Activated CD4-positive, alpha-beta memory T cell treated with anti-CD3 and anti-CD28 coated beads for 36 hours (primary cell): ENCODE measurements at places on chromosomes 1 and 21.

DNA sequence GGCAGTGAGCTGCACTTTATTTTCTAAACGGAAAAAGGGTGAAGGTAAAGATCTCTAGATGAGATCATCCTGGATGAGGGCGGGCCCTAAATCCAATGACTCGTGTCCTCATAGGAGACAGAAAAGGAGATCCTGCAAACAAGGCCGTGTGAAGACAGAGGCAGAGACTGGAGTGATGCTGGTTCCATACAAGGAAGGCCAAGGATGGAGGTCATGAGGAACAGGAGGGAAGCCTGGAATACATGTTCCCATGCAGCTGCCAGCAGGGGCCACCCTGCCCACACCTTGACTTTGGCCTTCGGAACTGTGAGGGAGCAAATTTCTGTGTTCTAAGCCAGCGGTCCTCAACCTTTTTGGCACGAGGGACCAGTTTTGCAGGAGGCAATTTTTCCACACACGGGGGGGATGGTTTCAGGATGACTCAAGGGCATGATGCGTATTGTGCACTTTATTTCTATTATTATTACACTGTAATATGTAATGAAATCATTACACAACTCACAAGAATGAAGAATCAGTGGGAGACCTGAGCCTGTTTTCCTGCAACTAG is 94.3 kb downstream of the PSMG1 start:
- H3K36me3 ChIP-seq, result no peaks in the 10 kb centered on the region
- no peak for DNase-seq
- no peaks in the 10 kb centered on the region for H3K4me1 ChIP-seq
- H3K4me3 ChIP-seq, result no peak overlapping the region
- H3K27ac ChIP-seq, result no peak overlapping the region
- H3K27me3 ChIP-seq, result no peaks in the 10 kb centered on the region

DNA sequence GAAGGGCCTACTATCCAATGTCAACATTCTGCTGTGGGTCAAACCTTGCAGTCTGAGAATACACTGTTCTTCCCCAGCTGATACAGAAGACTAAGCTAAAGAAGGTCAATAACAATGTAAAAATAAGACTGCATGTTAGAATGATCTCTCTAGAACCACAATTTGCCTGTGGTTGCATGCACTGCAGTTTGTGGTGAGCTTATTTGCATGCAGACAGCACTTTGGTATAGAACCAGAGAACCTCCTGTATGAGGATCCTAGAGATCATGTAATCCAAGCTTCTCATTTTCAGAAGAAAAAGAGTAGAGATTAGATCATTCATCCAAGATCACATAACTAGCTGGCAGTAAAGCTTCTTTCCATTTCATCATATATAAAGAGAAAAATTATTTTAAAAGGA is 15.8 kb downstream of the SYNJ1 start:
- H3K4me1 ChIP-seq, result peaks cover 27% of the 10 kb centered on the region
- no peak overlapping the region for H3K4me3 ChIP-seq
- no peak overlapping the region for H3K27ac ChIP-seq
- DNase-seq, result peak; percentile 37

DNA sequence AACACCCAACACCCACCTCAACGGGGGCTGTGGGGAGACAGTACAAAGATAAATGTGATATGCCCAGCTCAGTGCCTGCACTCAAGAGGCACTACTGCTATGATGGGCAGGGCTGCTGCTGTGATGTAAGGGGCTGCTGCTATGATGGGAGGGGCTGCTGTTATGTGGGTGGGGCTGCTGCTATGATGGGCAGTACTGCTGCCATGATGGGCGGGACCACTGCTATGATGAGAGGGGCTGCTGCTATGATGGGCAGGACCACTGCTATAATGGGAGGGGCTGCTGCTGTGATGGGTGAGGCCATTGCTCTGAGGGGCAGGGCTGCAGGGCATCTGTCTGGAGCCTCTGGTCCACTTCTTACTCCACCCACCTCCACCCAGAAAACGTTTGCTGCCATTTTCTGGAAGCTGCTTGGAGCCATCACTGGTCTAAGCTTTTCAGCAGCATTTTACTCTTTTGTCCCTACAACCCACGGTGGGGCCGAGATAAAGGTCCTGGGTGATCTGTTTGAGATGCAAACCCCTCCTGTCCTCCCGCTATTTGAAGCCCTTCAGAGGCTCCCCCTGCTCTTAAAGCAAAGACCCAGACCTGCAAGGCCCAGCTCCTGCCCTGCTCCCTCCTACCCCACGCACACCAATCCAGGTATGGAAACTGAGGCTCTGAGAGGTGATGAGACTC is 656.9 kb downstream of the PTPRU start:
- DNase-seq, result no peak
- no peak overlapping the region for H3K4me3 ChIP-seq
- no peaks in the 10 kb centered on the region for H3K4me1 ChIP-seq
- peaks cover 32% of the 10 kb centered on the region for H3K27me3 ChIP-seq

- peak; percentile 48 for DNase-seq
- peaks cover 1% of the 10 kb centered on the region for H3K36me3 ChIP-seq
- H3K4me3 ChIP-seq, result no peak overlapping the region
- H3K27ac ChIP-seq, result peak overlapping the region; percentile 78
Observed at GRCh38 chr1:203692565-203693470, 66.2 kb downstream of the ATP2B4 start.

DNA sequence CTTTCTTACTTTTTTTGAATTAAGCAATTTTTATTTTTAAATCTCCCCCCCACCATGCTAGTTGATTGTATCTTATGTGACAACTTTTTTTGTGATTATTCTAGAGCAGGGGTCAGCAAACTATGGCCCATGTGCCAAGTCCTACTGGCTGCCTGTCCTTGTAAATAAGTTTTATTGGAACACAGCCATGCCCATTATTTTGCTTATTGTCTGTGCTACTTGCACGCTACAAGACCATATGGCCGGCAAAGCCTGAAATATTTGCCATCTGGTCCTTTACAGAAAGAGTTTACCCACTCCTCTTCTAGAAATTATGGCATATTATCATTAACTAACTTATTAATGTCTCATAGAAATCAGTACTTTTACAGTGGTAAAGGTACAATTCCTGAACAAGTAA is 51.7 kb downstream of the AK5 start:
- no peaks in the 10 kb centered on the region for H3K27me3 ChIP-seq
- no peak for DNase-seq
- no peak overlapping the region for H3K4me3 ChIP-seq
- H3K36me3 ChIP-seq, result peaks cover 10% of the 10 kb centered on the region

DNA sequence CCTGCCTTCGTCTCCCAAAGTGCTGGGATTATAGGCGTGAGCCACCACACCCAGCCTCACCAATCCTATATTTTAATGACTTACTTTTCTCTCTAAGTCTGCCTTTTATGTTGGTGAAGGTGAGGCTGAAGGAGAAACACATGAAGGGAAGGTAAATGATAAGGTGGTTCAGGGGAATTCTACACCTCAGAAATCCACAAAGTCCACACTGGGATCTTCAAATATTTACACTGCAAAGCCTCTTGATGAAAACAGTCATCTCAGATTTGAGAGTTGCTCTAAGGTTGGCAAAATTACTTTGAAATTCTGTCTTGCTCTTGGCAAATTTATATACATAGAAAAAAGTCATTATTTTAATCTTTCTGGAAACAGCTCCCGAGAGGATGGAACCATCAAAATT is 42.0 kb upstream of the CACHD1 start:
- no peaks in the 10 kb centered on the region for H3K36me3 ChIP-seq
- no peak overlapping the region for H3K4me3 ChIP-seq
- no peak overlapping the region for H3K27ac ChIP-seq
- H3K27me3 ChIP-seq, result no peaks in the 10 kb centered on the region
- no peak for DNase-seq
